ENCODE measurements at places on chromosomes 7 and 10.

DNA sequence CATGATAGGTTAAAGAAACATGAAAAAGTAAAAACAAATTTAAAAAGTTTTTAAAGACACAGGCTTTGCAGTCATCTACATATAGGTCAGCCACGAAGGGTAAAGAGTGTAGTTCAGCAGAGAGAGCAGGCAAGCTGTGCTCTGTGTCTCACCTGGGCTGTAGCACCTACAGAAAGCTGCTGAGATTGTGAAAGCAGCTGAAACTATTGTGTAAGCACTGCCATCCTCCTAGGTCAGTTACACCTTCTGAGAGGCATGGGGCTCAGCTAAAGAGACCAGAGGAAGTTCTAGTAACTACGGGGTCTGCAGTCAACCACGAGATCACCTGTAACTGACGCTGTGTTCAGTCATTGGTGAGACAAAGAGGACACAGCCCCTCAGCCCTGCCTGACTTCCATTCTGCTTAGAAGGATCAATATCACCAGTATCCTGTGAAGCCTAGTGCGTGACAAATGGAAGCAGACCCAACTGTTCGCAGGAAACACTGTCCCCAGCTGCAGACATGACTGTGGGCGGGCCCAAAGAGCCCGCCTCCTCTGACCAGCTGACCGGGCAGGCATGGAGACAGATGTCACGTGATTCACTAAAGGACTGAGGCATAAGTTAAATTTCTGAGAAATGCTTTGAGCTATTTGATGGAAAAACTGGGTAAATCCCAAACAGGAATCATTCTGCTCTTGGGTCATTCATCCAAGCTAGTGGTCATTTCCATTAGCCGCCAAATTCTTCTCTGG lies 87.9 kb downstream of the EBF3 start:
- DNase-seq: no peak

DNA sequence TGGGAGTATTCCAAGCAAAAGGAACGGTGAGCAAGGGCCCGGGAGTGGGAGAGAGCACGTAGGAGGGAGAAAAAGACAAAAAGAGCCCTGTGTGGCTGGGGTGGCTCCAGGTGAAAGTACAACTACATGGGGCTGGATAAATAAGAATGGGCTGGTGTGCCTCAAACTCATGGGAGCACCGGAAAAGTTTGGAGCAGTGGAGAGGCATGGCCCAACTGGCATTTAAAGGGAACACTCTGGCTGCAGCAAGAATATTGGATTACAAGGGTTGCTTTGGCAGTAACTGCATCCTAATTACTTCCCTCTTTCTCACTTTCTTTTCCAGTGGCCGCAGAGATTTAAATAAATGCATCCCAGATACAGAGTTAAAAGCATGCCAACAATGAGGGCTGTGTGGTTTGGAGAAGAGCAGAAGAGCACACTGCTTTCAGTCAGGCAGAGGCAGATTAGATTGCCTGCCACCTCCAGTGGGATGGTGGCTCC lies 39.1 kb upstream of the HERPUD2 start:
- no peak for DNase-seq

DNA sequence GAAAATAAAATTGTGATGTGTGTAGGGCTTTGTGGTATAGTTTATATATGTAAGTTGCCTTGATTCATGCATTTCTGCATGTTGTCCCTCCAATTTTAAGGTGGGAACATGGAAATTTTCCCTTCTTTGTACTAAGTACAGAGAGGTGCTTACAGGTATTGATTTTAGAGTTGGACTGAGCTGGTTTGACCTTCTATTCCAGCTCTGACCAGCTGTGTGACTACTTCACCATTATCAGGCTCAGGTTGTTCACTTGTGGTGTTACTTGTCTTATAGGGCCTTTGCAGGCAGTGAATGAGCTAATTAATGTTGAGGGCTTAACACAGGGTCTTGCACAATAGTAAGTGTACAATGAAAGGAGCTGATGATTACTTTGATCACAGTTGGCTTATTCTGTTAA lies 16.3 kb downstream of the ZNF804B start:
- DNase-seq: no peak

- DNase-seq: no peak
Measured at GRCh38 chr7:25090374-25090773, 34.7 kb downstream of the CYCS start.

DNA sequence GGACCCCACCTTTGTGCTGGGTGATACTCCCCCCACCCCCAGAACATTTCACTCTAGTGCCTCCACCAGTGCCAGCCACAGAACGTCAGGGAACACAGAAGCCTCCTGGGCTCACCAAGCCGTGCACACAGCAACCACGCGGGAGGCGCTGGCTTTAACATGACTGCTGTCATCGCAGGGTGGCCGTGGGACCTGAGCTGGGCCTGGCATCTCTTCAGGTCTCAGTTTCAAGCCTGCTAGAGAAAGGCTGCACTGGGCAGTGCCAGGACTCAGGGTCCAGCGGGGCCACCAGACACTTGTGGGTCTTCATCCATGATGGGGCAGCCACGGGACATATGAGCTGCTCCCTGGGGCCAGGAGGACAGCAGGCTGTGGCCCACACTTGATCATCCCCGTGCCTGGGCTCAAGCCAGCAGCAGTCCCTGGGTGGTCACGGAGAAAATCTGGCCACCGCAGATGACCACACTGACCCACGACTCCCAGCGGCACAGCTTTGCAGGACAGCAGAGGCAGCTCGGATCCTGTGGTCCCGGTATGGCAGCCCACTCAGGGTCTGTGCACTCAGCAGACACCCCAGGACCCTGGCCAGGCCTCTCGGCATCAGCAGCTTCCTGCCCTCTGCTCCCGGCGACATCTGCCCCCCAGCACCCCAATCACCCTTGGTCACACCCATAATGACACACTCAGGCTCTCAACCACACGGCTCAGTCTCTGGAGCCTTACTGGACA lies 44.2 kb downstream of the CAMK2B start:
- DNase-seq: no peak
